ENCODE measurements at places on chromosomes 5 and 9. TPM values are rescaled to one million over a fixed set of nuclear protein-coding genes. Genes with fewer than 3 reads are reported as not detected.

The NR5A1 gene
- not detected for total RNA-seq

The IL7R gene
- 2,440 TPM for total RNA-seq

The ALAD gene
- total RNA-seq, result 39.9 TPM

The F2RL2 gene
- not detected for total RNA-seq

The SPINK5 gene
- not detected for total RNA-seq

DNA sequence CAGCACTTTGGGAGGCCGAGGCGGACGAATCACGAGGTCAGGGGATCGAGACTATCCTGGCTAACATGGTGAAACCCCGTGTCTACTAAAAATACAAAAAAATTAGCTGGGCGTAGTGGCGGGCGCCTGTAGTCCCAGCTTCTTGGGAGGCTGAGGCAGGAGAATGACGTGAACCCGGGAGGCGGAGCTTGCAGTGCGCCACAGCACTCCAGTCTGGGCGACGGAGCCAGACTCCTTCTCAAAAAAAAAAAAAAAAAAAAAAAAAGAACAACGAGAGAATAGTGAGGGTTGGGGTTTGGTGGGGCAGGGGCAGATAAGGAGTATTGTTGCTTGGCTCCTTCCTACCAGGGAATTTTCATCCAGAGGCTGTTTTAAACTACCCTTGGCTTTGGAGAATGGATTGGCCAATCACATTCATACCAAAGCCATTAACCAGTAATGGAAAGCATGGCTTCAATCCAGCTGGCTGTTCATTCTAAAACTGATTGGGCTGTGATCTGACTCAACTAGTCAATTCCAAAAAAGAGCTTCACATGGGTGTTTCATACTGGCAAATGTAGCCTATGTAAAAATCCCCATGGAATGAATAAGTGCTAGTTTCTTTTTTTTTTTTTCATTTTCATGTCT, 64.4 kb downstream of the PLCXD3 start:
- no peak for DNase-seq

DNA sequence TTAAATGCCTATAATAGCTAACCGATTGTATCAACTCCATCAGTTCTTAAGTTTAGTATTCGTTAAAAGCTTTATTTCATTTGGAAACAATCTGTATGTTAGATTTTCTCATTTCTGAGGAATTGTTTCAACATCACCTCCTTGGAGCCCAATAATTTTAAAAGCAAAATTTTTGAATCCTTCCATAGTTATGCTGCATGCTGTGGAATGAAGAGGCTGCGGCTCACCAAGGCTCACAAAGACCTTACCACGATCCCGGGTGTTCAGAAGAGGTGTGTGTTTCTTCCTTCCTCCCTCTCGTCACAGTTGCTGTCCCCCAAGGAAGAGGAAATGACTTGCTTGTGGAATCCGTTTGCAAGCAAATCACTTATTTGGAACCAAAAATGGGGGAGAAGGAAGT, 143.8 kb downstream of the FGF1 start:
- no peak for DNase-seq

DNA sequence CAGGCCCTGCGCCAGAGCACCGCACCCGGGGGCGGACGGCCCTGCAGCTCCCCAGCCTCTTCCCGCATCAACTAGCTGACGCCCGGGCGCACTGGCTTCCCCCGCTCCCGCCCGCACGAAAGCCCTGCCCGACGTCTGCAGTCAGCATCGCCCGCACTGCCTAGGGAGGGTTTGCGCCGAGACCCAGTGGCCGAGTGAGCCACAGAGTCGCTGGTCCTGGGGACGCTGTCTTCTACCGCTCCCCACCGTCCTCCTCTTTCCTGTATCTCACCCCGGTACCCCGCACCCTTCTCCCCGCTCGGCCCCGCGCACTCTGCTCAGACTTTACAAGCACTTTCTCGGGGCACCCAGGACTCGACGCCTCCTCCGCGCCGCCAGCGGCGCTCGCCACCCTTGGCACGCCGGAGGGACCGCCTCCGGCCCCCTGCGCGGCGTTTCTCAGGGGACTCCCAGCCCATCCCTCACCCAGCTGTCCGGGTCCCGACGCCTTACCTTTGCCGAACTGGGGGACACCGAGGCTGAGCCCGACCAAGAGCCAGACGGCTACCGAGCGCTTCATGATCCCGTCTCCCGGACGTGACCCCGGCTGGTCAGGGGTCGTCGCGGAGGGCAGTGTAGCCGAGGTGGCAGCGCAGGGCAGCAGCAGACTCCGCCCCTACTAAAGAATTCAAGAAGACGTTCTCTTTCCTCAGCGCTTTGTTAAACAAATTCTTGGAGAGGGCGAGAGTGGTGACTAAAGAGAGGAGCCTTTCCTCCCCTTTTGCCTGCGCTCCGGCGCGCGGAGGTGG, 670 bp downstream of the EDIL3 start:
- peak; percentile 36 for DNase-seq

DNA sequence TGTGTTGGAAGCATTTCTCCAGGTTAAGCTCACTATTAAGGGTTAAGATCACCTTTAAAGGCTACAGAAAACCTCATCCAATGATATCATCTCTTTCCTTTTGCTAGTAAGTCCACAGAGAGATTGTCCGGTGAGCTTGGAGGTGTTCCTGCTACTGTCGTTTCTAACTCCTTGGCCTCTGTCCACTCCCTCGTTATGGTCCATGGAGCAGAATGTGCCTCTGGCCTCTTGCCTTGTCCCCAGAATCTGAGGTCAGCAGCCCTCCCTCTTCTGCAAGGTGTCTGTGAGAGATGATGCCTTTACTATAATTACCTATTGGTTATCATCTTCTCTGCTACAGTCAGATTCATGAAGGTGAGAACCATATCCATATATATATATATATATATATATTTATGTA, 15.0 kb downstream of the ORM2 start:
- DNase-seq, result no peak

DNA sequence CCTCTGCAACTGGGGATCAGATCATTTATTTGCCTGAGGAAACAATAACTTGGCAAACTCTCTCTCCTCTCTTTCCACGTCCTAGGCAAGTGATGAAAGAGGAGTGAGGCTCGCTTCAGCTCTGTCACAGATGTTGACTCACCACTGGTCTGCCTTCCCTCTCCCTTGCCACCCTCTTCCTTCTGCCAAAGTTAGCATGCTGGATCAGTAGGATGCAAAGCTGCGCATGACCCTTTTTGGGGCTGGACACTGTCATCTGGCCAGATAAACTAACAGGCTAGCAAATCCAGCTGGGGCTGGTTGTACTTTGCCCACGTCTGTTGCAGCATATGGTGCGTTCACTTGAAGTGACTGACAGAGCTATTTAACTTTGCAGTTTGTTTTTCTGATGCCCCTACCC, 36.2 kb upstream of the SMARCA2 start:
- DNase-seq, result no peak

- no peak for DNase-seq
Measured at GRCh38 chr9:116767219-116767618, 80.1 kb downstream of the TRIM32 start.

DNA sequence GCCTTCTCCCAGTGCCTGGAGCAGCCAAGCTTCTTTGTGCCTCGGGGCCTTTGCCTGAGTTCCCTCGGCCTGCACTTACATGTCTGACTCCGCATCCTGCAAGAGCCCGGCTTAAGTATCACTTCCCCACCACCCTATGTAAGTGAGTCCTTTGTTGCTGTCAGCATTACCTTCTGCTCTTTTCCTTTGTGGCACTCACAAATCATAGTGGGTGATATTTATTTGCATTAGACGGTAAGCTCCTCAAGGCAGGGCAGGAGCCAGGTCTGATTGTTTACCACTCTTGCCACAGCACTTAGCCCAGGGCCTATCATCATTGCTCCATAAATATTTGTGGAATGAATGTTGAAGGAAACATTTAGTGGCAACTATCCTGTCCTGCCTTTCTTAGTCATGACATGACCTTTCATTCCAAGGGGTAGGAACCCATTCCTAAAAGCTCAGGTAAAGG, 4.8 kb downstream of the GM2A start:
- DNase-seq, result no peak

GRCh38 chr5:143016777-143017516, 246.8 kb downstream of the ARHGAP26 start:
- peak; percentile 62 for DNase-seq

DNA sequence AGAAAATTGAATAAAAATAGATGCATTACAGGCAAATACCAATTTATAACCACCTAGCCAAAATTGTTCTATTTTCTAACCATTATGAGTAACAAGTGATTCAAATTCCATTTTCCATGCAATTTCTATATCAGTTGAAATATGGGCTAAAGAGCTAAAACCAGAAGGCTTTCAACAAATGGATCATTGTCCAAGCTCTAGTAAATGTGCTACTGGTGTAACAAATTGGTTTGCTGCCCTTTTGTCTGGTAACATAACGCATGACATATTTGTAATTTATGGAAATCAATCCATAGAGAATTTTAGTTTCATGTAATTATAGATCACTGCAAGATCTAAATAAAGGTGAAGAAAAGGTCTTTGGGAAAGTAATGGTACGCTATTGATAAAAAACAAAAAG, 708.0 kb upstream of the GRAMD2B start:
- no peak for DNase-seq

DNA sequence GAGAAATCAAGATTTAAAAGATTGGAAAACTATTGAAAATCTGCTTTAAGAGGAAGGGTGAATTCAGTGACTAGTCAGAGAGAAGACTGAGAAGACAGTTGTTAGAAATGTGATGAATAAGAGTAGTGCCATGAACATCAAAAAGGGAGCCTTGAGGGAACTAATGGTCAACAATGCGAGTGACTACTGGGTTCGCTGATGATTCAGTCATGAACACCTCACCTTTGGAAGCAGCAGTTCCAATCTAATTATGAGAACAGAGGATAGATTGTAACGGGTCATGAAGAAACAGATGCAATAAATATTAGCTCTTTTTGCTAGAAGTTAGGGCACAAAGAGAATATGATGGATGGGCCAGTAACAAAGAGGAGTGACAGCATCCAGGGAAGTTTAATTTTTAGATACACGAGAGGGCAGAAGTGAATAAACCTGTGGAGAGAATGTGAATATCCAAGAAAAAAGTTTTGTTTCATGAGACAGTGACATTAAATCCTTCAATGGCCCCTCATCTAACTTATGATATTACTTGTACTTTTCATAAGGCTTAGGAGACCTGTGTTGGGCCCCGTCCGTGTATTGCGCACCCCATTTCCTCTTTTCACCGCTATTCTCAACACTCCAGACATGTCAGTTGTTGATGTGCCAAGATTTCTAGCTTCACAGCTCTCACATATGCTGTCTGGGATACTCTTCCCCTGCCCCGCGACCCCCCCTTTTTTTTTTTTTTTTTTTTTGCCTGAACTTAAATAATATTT, 23.5 kb upstream of the IFNE start:
- no peak for DNase-seq

- DNase-seq, result no peak
Measured at GRCh38 chr5:120368923-120369715, 95.0 kb upstream of the PRR16 start.

DNA sequence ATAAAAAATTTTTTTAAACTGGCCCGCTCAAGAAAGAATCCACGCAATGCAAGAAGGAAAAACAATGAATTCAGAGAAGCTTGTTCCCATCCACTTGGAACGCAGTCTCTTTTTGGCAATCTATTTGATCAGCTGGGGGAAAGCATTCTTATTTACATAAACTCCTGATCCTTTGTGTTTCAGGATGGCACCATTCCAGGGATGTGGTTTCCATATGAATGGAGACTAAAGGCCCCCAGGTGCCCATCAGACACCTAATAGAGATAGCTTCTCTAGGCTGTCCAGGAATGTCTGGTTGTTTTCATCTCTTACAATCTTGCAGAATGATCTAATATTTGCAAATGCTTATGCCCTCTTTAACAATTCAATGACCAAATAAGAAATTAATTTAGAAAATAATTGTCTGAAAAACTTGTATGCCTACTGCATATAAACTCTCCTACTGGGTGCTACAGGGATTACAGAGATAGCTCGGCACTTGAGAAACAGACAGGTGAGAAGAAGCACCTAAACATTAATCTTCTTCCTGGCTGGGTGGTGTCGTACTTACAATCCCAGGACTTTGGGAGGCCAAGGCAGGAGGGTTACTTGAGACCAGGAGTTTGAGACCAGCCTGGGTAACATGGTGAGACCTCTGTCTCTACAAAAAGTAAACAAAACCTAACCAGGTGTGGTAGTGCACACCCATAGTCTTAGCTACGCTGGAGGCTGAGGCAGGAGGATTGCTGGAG, 3.0 kb upstream of the RASGRF2 start:
- DNase-seq, result no peak

- DNase-seq, result no peak
Measured at GRCh38 chr5:45639040-45639439, 57.1 kb downstream of the HCN1 start.

DNA sequence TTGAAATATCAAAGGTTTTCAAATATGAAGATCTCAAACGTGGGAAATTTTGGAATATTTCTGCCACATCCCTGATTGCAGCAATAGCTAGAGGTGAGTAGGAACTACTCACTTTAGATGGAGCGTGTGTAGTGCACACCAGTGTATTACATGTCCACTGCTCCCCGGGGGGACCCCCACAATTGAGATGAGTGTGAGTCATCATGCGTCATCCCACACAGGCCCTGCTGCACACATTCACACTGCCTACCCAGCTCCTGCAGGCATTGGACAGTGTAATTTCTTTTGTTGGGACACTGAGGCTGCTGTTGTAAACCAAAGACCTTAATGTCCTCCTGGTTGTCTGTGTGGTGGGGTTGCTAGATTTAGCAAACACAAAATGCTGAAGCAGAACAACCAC, 280.0 kb downstream of the GAS1 start:
- no peak for DNase-seq

DNA sequence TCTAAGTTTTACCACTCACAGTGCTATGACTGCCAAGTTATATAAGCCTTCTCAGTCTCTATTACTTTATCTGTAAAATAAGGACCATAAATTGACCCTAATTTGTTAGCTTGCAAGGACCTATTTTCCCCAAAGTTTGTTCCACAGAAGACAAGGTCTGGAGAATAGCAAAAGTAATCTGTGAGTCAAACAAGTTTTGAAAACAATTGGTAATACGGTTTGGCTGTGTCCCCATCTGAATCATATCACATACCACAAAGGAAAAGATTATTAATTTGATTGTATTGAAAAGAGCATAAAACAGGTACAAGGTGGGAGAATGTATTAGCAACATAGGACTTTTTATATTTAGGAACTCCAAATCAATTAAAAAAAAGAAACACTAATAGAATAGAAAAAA, 124.0 kb upstream of the TARS1 start:
- no peak for DNase-seq

DNA sequence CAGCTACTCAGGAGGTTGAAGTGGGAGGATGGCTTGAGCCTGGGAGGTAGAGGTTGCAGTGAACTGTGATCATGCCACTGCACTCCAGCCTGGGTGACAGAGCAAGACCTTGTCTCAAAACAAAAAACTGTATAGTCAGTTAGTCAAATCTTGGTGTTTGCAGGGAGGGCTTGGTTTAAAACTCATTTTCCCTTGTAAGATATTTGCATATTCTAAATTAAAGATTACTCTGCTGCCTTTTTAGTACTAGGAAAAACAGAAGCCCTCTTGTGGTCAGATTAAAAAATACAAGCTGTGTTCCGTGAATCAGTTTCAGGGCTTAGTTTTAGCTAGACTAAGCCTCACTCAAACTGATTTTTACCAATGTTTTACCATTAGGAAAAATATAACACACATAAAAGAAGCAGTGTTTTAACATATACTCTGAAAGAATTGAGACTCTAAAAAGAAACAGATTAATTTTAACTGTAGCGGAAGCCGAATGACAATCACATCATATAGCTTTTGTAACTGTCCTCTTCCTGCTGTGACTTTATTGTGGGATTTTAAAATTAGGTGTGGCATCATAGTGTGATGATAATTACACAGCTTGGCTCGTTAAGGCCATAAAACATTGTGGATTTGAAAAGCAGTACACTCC, 84.9 kb upstream of the BASP1 start:
- no peak for DNase-seq
